Amniotic stem cell (primary cell): ENCODE measurements at places on chromosomes 4 and X.

DNA sequence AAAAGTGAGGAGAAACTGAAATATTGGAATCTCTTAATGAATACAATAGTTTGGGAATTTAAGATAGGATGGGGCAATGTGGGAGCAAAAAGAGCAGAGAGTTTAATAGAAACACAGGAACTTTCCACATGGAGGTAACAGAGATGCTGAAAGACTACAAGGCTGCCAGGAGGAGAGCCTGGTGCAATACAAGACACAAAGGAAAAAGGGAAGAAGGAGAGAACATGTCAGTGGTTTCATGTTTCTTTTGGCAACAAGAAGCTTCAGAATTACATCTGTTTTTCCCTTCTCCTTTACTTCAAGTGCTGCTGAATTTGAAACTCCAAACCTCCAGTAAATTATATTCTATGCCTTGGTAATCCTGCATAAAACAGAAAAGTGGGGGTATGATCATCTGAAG, 474.3 kb downstream of the FAT4 start:
- DNase-seq: no peak

- no peak for DNase-seq
Measured at GRCh38 chr4:139674875-139675550, 9.4 kb downstream of the MGST2 start.

DNA sequence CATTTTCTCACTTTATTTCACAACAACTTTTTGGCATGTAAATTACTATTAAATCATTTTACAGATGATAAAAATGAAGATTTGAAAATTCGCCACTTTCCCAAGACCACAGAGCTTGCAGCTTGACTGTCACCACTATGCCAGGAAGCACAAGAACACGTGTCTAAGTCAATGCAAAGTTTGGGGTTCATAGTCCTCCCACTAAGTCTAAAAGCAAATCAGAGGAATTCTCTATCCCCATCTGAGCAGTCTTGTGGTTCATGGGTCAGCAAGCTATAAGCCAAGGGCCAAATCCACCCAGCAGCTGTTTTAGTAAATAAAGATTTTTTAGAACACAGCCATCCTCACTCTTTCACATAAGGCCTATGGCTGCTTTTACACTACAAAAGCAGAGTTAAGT, 833.3 kb upstream of the INTU start:
- no peak for DNase-seq

GRCh38 chrX:9204560-9204959, 170.6 kb upstream of the FAM9B start:
- no peak for DNase-seq

DNA sequence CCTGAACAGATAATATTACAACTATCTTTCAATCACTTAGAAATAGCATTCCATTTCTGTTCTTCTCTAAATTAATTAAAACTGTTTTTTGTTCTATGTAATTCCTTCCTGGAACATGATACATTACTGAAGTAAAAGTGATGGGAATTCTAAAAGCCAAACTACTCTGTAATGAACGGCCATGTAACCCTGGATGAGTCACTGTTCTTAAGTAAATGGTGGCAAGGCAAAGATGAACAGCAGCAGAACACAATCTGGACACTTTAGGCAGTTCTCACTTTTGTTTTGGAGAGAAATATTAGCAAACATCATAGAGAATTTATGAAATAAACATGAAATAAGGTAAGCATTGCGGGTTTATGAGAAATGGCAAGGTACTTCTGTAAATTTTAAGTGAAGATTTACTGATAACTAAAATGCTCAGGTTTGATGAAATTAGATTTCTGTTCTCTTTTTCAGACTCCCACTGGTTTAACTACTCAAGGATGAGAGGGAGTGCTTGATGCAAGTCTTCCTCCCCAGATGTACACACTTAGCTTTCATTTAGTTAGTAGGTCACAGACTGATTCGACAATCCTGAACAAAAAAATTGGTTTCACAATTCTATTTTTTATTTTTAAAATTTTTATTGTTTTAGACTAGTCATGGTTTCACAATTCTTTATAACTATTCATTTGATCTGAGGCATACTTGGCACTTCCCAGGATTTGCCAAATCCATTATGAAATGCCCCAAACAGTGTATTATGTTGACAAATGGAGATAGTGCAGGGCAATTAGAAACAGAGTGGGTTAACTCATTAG, 964 bp upstream of the GPR82 start:
- no peak for DNase-seq

- peak; percentile 58 for DNase-seq
Measured at GRCh38 chrX:105837232-105837631, 14.9 kb downstream of the NRK start.

DNA sequence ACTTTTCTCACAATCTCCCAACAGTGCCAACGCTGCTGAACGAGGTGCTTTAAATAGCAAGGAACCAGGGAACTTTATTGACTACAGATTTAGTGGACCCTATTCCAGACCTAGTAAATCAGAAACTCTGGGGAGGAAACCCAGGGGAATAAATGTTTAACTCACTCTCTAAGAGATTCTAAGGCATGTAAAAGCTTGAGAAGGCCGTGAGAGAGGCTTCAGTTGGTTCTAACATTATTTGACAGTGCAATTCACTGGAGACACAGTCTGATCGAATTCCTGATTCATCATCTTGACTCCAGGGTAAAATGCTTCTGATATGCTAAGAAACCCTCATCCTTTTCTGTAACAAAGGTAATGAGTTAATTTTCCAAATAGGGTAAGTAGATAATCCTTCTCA, 494.4 kb downstream of the KCNIP4 start:
- no peak for DNase-seq

DNA sequence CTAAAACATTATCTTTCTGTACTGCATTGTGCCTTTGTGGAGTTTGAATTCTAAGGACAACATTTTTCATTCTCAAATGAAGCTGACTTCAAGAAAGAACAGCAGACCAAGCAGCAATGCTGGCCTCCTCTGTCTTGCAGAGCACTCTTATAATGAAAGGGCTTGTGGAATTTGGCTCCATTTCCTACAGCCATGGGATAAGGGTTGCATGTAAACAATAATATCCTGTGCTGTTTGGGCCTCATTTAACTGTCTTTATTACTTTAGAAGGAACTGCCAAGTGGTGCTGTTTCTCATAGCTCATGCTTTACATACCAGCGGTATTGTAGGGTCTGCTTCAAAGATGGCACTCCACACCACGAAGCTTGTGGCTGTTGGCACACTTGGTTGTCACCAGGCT, 111.4 kb upstream of the EOLA2 start:
- DNase-seq: peak; percentile 1

- no peak for DNase-seq
Measured at GRCh38 chr4:83138946-83139345, 24.4 kb upstream of the PLAC8 start.

DNA sequence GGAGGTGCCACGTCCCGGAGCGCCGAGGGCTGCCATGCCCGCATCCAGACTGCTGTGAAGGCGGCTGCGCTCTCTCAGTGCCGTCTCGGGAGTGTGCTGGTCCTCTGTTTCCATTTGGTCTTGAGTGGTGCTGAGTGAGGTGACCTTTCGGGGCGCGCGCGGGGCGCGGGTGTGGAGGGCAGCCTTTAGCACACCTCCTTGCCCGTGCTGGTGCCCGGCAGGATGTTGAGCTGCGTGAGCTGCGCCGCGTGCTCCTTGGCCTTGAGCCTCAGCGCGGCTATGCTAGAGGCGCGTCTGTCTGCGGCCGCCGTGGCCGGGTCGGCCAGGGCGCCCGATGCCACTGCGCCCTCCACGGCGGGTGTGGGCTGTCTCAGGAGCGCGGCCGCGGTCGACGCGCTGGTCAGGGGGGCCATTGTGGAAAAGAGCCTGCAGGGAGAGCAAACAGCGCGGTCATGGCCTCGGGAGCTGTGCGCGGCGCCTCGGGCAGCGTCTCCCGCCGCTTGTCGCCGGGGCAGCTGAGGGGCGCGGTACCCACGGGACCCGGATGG, 11.2 kb downstream of the ARX start:
- DNase-seq: no peak

DNA sequence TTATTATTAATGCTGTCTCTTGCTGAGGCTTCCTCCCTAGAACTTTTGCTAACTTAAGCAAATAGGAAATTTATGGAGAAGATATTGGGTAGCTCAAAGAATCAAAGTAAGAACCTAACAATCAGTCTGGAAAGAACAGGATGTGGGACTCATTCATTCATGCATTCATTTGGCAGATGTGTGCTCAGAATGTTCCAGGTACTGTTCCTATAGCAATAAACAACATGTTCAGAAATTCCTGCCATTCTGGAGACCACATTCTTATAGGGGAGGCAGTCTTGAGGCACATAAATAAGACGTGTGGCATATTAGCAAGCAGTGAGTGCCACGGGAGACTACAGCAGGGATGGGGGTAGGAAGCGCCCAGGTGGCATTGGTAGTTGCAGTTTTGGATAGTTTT, 5.0 kb downstream of the GRK4 start:
- DNase-seq: no peak

DNA sequence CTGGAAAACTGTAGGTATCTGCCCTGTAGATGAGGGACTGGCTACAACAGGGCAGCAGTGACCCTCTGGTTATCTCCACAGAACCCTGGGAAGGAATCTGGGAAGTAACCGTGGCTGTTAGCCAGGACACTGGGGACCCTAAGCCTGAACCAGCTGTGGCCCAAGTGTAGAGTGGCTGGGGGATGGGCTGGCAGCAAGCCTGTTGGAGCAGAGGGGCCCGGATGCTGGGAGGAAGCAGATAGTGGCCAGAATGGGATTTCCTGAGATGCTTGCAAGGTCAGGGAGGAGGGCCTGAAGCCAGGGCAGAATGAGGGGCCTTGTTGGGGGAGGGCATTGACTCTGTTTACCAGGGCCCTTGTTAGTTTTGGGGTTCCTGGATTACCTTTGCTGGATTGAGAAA, 161.0 kb upstream of the EOLA2 start:
- no peak for DNase-seq

GRCh38 chrX:139106069-139106468, 394.6 kb upstream of the FGF13 start:
- DNase-seq: no peak

DNA sequence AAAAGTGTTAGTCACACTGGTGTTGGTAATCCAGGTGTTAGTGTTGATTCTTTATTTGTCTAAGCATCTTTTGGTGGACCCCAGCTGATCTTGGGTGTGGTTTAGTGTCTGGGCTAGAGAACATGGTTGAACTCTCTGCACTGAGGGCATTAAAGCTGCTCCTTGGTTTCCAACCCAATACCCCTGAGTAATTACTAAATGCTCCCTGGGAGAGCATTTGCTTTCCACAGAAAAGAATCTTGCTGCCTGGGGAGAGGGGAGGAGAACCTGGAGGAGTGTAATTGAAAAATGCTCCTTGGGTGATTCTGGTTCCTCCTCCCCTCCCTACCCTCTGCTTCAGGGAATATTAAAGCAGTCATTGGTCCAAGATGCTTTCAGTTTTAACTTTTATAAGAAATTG, 3.1 kb downstream of the GUCY1B1 start:
- DNase-seq: no peak

- DNase-seq: no peak
Measured at GRCh38 chrX:40245488-40246071, 147.8 kb upstream of the BCOR start.

- no peak for DNase-seq
Measured at GRCh38 chr4:18695733-18696527, 674.4 kb upstream of the LCORL start.
